Right cardiac atrium (tissue), 5 donors: ENCODE measurements at places on chromosomes 6 and 20. TPM values are rescaled to one million over a fixed set of nuclear protein-coding genes. Genes with fewer than 3 reads are reported as not detected.
A peak's percentile ranks its signal among the peaks of the same experiment; 100 is the strongest.

DNA sequence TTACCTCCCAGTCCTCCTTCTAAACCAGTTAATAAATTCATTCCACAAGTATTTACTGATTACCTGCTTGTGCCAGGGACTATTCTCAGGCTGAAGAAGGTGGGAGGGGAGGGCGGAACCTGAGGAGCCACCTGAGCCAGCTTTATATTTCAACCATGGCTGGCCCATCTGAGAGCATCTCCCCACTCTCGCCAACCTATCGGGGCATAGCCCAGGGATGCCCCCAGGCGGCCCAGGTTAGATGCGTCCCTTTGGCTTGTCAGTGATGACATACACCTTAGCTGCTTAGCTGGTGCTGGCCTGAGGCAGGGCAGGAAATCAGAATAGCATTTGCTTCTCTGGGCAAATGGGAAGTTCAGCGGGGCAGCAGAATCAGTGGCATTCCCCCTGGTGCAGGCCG, 4.9 kb upstream of the AAR2 start:
- DNase-seq, result no peak

The SLC26A8 gene
- total RNA-seq, result not detected

GRCh38 chr6:157240960-157241311, 82.4 kb downstream of the TMEM242 start:
- DNase-seq, result no peak

DNA sequence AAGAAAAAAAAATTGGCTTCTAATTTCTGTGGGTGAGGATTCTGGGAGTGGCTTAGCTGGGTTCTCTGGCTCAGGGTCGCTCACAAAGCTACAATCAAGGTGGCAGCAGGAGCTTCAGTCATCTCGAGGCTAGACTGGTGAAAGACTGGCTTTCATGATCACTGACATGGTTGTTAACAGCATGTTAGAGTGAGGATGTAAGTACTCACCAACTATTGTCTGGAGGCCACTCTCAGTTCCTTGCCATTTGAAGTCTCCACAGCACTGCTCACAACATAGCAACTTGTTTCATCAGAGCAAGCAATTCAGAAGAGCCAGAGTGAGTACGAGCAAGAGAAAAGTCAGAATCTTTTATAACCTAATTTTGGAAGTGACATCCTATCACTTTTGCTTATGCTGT, 145.7 kb upstream of the PRSS16 start:
- no peak for DNase-seq

GRCh38 chr6:159525445-159526025, 167.5 kb downstream of the SOD2 start:
- no peak for DNase-seq

The MATN4 gene
- total RNA-seq, result 0.17 TPM

- no peak for DNase-seq
Observed at GRCh38 chr6:158815379-158815724, 3.8 kb downstream of the EZR start.

- DNase-seq, result no peak
Observed at GRCh38 chr20:21430020-21430419, 32.7 kb upstream of the NKX2-4 start.

- DNase-seq, result no peak
Observed at GRCh38 chr6:7311917-7312615, 933 bp downstream of the SSR1 start.

DNA sequence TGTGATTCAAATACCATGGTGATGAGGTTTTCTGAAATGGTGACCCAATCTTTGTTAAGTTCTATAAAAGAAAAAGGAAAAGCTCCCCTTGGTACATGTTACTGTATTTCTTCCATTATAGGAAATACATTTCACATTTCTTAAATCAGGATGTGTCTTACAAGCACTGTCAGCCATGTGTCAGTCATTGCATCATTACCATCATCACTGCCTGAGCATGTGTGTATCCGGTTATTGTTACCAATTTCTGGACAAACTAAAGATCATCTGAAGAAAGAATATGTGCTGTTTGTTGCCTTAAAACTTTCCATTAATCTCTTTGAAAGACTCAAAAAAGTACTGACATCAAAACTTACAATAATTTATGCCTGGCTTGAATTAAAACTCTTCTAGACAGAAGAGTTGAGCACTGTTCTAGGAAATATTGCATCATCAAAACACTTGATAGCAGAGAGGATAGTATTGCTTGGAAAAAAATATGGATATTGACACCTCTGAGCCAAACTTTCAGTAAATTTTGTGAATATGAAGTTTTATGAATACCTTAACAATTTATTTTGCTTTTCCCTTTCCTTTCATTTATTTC, 7.1 kb upstream of the TSPYL1 start:
- no peak for DNase-seq

DNA sequence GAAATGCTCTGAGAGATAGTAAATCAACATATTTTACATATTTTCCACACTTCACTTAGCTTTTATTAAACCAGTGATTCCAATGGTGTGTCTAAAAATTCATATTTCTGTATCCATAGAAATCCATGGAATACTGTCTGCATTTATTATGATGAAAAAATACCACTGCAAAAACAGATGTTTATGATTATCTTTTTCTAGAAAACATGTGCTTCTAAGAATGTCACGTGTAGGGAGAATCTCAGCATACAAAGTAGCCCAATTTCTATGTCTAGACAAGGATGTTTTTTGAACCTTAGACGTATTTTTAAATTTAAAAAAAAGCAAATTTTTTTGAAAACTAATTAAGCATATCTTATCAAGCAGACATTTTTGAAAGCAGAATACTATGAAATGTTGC, 622.4 kb downstream of the TENT5A start:
- no peak for DNase-seq

The SDCBP2 gene
- 2.2 TPM for total RNA-seq

DNA sequence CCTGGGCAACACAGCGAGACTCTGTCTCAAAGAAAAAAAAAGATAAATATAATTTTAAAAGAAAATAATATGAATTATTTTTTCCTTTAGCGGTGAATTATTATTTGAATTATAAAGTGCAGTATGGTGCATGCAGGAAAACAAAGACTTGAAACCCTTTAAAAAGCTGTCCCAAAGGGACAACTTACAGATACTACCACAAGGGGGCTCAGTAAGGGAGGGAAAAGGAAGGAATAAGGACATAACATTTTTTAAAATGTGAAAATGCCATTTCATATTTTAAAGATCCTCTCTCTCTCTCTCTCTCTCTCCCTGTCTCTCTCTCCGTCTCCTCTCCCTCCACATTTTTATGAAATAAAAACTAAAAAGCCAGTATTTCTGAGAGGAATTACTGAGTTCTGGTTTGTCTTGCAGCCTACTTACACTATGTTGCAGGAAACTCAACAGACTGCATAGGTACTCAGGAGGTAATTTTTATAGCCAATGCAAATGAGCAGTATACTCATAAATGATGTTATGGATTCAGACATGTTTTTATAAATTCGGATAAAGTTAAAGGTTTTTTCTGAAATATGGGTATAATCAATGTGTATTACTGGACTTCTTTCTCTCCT, 455.0 kb upstream of the GJE1 start:
- no peak for DNase-seq

DNA sequence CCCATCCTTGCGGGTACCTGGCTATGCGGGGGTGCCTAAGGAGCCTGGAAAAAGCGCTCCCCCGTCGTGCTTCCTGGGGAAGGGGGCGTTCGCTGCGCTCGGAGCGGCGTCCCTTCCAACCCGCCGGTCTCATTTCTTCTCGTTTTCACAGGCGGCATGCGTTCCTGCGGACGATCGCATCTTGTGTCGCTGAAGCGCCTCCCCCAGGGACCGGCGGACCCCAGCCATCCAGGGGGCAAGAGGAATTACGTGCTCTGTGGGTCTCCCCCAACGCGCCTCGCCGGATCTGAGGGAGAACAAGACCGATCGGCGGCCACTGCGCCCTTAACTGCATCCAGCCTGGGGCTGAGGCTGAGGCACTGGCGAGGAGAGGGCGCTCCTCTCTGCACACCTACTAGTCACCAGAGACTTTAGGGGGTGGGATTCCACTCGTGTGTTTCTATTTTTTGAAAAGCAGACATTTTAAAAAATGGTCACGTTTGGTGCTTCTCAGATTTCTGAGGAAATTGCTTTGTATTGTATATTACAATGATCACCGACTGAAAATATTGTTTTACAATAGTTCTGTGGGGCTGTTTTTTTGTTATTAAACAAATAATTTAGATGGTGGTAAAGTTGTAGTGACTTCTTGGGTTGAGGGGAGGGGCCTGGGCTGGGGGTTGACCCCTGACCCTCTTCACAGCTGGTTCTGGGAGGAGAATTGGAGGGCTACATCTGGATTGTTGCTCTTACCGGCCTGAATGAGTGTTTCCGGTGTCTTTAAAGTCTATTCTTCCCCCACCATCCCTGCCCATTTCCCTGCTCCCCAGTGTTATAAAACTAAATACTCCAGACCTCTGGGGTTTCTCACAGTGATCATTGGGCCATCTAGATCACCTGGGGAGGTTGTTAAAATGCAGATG, 1.1 kb downstream of the ID1 start:
- peak; percentile 74 for DNase-seq

DNA sequence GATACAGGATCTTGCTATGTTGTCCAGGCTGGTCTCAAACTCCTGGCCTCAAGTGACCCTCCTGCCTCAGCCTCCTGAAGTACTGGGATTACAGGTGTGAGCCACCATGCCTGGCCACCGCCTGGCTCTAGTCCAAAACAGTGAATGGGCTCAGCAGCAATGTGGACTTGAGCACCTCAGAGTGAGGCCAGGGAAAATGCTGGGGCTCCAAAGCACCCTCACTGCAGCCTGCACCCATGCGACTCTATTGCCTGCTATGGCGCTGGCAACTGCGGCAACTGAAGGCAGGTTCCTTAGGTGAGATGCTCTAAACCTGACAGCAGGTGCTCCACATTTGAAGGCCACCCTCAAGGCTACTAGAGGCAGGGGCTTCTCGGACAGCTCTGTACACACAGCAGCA, 26.5 kb downstream of the MAP1LC3A start:
- DNase-seq, result no peak

DNA sequence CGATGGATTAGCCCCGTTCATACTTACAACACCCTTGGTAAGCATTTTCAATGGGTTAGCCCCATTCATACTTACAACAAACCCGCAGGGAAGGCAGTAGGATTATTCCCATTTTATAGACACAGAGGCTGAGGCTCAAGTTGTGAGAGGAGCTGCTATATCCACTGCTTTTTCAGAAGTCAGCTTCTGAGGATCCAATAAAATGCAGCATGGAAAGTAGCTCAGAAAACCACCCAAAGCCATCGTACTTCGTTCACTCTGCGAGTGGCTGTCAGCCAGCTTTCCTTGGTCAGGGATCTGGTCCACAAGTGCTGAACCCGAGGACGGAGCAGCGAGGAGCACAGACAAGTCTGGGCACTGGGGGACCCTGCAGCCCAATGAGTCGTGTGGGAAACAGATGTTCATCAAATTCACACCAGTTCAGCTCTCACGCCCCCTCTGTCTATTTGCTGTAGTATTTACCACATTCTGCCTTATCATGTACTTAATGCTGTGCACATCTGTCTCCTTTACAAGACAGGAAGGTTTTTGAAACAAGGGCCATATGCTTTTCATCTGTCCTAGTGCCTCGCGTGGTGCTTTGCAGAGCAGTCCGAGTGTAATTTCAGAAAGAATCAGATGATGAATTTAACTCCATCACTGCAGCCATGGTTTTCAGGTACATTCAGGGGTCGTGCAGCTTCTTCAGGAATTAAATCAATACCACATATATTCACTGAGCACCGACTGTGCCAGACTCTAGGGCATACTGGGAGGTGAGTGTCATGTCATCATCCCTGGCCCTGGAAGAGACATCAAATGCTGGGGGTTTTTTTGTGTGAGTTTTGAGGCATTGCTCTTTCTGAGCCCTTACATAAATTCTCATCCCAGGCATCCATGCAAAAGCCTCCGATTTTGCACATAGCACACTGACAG, 256.9 kb downstream of the CDH26 start:
- no peak for DNase-seq

DNA sequence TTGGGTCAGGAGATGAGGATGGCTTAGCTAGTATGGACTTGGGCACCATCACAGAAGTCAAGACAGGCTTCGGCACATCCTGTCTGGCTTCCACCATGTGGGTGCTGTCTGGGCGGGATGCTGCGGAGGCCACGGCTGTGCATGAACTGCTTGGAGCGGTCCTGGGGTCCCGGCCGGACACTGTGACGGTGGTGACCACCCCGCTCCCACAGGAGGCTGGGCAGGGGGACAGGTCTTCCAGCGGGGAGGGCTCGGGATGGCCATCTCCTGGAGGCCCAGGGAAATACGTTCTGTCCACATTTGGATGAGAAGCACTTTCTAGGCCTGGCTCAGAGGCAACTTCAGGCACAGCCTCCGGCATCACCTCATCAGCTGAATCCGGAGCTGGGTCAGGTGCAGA, 32.1 kb upstream of the TCFL5 start:
- DNase-seq, result no peak

- DNase-seq, result no peak
Observed at GRCh38 chr20:39468703-39469102, 506.6 kb downstream of the DHX35 start.

GRCh38 chr20:11719153-11719552, 198.5 kb upstream of the BTBD3 start:
- DNase-seq, result no peak
